ENCODE measurements at places on chromosomes 2 and 18.

- DNase-seq, result no peak
Measured at GRCh38 chr2:57990118-57990725, 56.4 kb upstream of the VRK2 start.

DNA sequence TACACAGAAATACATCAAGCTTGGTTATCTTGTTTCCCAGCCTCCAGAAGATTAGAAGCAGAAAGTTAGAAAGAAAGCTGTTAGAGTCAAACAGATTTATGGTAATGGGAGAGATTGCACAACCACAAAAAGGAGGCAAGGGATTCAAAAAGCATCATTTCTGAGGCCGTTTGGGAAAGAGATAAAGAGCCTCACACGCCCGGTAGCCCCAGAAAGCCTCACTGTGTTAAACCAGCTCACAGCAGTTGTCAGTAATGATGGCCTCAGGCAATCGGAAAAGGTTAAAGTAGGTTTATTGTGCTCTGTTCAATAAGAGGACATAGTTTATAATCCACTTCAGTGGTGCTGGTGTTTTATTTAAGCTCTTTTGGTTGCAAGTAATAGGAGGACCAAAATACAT lies 111.3 kb downstream of the DCC start:
- DNase-seq, result no peak

- no peak for DNase-seq
Measured at GRCh38 chr2:203796248-203797010, 71.1 kb upstream of the CTLA4 start.

GRCh38 chr2:102749938-102750337 lies 11.9 kb upstream of the TMEM182 start:
- no peak for DNase-seq

DNA sequence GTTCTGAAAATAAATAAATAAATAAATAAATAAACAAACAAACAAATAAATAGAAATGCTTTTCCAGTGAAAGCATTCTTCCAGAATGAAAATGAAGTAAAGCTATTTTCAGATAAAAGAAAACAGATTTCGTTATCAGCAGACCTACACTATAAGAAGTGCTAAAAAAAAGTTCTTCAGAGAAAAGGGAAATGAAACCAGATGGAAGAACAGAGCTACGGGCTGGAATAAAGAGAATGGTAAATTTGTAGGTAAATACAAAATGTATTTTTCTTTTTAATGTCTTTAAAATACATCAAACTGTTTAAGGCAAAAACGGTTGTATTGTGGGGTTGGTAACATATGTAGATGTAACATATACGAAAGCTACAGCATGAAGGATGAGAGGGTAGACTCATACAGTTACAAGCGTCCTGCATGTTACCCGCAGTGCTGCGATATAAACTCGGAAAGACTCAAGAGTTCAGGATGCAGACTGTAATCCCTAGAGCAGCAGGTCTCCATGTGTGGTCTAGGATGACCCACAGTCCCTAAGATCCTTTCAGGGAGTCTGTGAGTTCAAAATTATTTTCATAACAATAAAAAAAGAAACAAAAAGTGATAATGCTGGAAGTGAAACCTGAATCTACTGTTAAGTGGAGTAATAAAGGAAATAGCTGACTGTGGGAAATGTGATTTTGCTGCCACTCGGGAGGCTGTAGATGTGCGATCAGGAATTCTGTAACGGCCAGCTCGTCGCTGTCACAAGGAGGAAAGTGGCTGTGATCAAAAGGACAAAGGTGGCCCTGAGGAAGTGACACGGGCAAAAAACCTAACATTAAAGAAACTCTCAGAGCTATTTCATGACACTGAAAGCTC lies 5.3 kb upstream of the RAB12 start:
- DNase-seq, result no peak

GRCh38 chr18:67513280-67513679 lies 3.2 kb downstream of the DSEL start:
- no peak for DNase-seq

- no peak for DNase-seq
Measured at GRCh38 chr2:239143858-239144712, 256.7 kb downstream of the HDAC4 start.

DNA sequence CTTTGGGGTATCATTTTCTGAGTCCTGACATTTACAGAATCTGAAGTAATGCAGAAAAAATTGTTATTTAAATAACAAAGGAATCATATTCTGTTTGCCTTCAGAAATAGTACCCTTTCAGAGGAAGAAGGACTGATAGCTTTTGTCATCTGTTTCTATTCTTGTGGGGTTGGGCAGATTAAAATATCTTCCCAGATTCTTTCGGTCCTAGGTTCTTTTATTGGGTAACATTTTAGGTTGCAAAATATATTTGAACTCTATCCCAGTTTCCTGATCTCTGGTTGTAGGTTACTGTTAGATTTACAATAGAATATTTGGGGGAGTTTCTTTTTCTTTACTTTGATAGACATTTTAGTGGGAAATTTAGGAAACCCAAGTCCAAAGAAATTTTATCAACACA lies 550.5 kb downstream of the SPAG16 start:
- no peak for DNase-seq

DNA sequence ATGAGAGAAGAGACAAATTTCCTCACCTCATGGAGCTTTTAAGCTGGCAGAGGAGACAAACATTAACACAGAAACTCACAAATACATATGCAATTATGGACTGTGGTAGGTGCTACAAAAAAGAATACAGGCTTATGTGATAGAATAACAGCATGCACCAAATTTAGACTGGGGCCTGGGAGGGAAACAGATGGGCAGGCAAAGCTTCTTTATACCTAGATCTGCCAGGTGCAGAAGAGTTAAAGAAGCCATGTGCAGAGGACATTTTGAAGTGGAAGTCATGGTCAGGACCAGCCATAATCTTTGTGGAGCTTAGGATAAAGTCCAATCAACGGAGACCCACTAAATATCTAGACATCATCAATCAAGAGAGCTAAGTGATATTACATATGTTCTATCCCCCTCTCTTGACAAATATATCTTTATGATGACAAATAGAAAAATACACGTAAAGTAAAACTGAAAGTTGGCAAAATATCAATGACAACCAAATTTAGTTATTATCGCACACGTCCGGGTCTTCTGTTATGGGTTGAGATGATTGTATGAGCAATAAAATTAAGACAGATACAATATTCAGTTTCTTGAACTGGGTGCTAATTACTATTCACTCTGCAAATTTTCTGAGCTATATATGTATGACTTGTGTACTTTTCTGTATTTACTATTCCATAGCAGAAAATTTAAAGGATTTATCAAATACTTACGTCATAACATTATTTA lies 44.1 kb downstream of the CD28 start:
- no peak for DNase-seq

DNA sequence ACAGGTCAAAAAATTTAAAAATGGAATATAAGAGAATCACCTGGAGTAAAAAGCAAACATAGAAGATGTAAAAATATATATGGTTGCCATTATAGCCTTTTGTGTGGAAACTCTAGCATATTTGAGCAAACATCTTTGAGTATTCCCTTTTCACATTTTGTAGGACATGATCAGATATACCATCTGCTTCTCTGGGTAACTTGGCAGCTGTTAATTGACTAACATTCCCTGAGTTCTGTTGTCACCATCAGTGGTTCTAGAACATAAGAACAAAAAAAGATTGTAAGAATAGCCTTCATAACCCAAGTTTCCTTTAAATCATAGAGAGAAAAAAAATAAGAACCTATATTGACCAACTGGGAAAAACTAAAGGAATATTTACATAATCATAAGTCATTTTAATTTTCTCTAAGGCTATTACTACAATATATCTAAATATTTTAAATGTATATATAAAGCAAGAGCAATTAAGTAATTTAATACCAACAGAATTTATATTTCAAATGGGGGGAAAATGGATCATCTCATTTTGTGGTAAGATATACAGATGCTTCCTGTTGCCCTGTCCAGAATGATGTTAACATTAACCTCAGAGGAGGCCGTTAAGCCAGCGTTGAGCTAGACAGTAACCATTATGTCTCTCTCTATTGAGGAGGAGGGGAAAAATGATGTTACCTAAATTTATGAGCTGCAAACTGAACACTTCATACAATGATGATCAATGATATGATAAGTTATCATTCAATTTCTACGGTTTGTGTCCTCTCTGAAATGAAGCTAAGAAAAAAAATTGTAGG lies 9.8 kb upstream of the INO80D start:
- DNase-seq, result no peak

DNA sequence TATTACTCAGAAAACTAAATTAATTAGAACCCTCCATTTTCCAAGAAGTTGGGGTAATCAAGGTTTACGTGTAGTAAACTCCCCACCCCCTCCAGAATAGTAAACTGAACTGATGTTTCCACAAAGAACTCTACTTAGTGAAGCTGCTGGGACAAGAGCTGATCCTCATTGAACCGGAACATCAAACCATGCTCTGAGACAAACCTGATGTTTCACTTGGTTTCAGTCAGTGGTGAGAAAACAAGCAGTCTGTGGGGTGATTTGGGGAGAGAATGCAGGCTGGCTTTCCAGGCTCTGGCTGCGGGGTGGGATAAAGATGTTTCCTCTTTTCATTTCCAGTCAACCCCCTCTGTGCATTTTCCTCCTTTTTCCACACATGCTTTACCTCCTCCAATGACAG lies 38.2 kb downstream of the CELF4 start:
- DNase-seq, result no peak

- DNase-seq, result no peak
Measured at GRCh38 chr18:23671564-23671963, 8.9 kb upstream of the ANKRD29 start.

DNA sequence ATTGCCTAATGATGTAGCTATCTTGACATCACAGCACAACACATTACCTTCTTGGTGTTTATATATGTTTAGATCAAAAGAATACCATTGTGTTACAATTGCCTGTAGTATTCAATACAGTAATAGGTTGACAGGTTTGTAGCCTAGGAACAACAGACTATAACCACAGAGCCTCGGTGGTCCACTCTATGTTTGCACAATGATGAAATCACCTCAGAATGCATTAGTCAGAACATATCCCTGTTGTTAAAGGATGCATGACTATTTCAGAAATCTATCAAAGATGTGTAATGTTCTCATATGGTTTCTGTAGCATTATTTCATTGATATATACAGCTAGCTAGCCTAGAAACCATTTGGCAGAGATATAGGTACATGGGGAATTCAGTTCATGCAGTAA lies 8.9 kb downstream of the METTL5 start:
- DNase-seq, result no peak

GRCh38 chr2:191151331-191151730 lies 537 bp upstream of the STAT4 start:
- no peak for DNase-seq

DNA sequence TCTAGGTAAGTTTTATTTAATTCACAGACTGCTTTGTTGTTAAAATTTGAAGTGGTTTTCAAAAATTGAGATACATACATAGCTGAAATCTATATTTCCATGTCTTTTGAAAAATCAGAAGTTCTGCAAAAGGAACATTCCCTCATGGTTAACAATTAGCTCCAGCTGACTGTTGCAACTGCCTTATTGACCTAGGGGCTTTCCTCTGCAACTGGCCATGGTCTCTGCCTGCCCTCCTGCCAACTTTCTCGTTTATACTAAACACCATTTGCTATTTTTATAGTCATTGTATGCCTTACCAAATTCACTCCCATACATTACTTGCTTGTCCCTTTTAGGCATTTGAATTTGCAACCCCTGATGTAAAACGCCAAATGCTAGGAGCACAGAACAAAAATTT lies 107.2 kb downstream of the PID1 start:
- no peak for DNase-seq

GRCh38 chr2:193476171-193476800 lies 1281.6 kb upstream of the TMEFF2 start:
- DNase-seq, result no peak

DNA sequence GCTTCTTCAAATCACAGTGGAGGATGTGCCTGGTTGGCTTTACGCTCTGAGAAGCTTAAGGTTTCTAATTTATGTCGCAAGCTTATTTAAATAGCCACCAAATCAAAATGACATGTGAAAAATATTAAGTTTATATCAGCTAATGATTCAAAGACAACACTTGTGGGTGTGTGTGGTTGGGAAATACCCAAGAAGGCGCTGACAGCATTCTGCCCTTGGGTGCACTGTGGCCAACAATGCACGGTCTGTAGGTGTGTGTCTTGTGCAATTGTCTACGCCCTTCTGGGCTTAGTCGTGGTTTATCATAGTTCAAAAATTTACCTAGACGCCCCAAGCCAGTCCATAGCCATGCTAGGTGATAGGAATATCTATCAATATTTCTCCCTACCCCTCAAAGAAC lies 60.9 kb downstream of the KCTD1 start:
- DNase-seq, result no peak

DNA sequence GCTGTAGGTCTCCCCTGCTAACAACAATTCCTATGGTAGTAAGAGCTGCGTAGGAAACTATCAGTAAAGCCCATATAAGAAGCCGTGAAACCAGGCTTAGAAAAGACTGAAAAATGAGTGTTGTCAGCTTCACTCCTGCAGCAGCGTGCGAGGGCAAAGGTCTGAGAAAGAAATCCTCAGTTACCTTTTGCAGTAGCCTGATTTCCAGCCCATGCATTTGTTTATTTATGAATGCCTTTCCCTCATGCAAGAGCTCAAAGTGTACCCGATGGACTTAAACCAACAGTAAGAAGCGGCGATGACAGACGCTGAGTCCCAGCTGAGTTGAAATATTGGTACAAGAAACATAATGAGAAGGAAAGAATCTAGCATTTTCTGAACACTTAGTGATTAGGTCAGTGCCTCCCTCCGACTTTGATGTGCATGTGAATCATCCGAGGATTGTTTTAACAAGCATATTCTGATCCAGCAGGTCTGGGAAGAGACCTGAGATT lies 15.0 kb upstream of the POLI start:
- no peak for DNase-seq

GRCh38 chr2:146370826-146371225 lies 1474.0 kb upstream of the ACVR2A start:
- no peak for DNase-seq

Measured in coronary artery (tissue), 2 donors.